ENCODE measurements at places on chromosomes 3 and 15.
A peak's percentile ranks its signal among the peaks of the same experiment; 100 is the strongest.

DNA sequence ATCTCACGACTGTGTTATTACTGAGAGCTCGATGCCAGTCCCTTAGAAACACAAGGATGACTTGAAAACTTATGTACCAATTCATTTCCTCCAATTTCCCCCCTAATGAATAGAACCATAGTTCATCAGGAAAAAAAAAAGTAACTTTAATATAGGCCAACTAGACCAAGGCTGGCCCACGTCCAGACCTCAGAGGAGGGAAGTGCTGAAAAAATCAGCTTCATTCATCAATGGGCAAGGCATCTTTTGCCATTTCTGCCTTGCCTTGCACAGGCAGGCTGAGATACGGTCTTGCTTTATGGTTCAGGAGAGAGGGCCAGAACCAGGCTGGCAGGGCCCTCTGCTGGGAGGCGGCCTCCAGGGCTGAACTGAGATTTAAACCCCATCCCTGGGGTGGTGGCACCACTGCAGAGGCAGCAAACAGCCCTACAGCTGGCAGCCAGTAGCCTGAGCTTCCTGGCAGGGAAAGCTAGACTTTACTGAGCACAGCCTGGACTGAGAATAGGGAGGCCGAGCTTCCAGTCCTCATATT lies 104.1 kb upstream of the TNFAIP8L3 start:
- no peak for DNase-seq

DNA sequence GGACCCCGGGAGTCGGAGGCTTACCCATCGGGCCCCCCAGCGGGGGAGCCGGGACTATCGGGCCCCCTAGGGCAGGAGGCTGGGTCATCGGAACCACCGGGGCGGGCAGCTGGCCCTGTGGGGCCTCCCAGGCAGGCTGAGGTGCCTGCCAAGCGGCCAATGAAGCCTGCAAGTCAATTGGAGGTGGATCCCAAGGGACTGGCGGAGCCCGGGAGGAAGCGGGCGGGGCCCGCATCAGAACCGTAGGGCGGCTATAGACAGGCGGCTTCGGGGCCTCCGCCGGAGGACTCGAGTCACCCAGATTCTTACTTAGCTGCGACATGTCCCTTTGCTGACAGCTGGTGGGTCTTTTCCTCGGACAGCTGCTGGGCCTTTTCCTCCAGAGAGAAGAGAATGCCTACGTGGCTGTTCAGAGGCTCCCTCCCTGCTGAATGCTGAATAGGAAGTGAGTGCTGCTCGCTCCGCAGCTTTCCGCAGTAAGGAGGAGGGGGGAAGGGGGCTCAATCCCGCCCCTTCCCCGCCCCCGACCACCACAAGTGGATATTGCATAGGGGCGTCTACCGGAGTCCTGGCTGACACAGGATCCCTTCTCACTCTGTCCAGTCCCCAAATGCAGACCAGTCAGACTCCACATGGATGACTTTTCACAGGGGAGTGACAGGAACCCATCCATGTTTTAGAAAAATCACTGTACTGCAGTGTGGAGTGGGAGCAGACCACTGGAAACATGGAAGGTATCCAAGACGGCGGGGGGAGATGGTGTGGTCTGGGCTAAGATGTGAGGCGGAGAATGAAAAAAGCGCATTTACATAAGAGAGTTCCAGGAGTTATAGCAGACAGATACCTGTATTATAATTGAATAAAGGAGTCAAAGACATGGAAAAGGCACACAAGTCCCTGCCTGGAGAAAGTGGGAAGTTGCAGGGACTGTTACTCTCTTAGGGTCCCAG lies at the start of gene MAGEL2:
Gene MAGEL2 (minus strand): TSS at position 447 of the 950 bp plus-strand sequence. CDS start 125 bp downstream, at position 322.
- no peak for DNase-seq

GRCh38 chr15:40286794-40287193 lies 3.9 kb upstream of the ANKRD63 start:
- DNase-seq, result no peak

GRCh38 chr3:188062216-188062615 lies 91.7 kb upstream of the LPP start:
- no peak for DNase-seq

GRCh38 chr3:108602249-108602934 lies 12.9 kb downstream of the DZIP3 start:
- no peak for DNase-seq

DNA sequence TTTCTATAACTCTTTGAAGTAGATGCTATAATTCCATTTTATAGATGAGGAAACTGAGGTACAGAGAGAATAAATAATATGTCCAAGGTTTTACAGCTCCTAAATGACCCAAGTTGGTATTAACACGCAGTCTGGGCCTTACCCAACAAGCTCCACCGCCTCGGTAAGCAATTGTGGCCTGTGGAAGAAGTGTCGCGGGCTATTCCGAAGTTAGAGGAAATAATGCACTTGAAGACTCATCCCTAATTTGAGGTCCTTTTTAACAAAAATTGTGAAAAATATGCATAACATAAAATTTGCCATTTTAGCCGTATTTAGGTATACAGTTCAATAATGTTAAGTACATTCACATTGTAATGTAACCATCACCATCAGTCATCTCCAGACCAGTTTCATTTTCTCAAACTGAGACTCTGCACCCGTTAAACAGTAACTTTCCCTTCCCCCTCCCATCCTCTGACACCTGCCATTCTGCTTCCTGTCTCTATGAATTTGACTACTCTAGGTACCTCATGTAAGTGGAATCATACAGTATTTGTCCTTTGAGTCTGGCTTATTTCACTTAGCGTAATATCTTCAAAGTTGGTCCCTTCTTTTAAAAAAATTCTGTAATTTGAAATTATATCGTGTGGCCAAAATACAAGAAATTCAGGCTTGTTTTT lies 18.2 kb downstream of the IDH3A start:
- DNase-seq, result no peak

DNA sequence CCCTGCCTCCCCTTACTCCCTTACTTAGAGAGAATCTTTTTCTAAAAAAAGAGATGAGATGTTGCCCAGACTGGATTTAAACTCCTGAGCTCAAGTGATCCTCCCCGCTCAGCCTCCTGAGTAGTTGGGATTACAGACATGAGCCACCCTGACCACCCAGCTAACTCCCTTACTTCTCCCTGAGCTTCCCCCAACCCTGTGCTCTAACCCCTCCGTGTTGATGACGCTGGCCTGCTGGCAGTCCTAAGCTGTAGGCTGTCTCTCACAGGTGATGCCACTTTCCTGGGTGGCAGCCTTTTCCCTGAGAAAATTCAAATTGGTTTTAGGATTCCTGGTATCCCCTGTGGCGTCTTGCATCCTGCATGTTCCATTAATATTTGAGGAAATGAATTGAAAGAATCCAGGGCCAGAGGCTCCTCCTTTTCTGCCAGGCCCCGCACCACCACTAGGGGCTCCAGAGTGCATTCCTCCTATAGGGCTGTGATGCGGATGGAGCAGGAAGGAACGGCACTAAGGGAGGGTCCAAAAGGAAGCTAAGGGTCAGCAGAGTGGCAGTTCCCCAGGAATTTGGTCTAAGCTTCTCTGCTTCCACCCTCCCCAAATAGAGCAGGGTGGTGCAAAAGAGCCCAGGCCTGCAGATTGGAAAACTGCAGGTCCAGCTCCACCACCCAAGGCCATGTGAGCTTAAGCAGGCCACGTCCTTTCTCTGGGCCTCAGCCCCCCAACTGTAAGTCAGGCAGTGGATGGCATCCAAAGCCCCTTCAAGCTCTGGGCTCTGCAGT lies 101.1 kb downstream of the DAPK2 start:
- DNase-seq, result peak; percentile 77

- no peak for DNase-seq
Observed at GRCh38 chr15:58433597-58434333, 2.0 kb downstream of the LIPC start.

- DNase-seq, result no peak
Observed at GRCh38 chr3:44117239-44117638, 124.4 kb upstream of the TOPAZ1 start.

DNA sequence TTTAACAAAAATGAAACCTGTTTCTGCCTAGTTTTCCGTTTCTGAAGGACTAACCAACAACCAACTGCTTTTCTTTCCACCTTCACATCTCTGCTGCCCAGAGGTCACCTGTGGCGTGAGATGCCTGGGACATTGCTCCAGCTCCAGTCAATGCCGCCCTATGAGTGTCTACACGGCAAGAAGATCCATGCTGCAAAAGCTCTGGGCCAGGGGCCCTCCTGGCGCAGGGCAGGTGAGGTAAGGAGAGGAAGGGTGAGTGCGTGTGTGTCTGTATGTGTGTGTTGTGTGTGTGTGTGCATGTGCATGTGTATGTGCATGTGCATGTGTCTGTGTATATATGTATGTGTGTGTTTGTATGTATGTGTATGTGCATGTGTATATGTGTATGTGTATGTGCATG lies 131.4 kb downstream of the NSMCE3 start:
- no peak for DNase-seq

- DNase-seq, result no peak
Observed at GRCh38 chr3:155283092-155284056, 10.1 kb downstream of the STRIT1 start.
